Cardiac fibroblast (primary cell): ENCODE measurements at places on chromosomes 7 and 10.

DNA sequence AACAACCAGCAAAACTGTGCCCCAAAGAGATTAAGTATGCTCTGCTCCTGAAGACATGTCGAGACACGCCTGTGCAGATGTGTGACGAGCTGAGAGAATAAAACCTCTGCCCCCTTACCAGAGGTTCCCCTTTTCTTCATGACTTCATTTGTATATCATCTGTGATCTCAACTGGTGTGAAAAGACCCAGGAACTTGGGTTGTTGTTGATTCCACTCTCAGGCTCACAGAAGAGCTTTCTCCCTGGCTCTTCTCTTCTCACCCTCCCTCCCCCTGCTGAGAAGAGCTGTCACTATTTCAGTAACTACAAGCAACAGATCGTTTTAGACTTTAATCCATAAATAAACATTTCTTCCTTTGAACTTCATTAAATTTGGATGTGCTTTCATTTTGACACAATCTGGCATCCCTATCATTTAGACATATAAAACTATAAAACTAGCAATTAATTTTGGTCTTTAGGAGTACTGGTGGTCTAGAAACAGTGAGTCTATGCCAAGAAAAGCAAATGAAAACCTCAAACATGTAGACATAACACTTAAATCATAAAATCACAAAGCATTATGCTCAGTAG lies 179.3 kb upstream of the FZD8 start:
- no peak for DNase-seq

DNA sequence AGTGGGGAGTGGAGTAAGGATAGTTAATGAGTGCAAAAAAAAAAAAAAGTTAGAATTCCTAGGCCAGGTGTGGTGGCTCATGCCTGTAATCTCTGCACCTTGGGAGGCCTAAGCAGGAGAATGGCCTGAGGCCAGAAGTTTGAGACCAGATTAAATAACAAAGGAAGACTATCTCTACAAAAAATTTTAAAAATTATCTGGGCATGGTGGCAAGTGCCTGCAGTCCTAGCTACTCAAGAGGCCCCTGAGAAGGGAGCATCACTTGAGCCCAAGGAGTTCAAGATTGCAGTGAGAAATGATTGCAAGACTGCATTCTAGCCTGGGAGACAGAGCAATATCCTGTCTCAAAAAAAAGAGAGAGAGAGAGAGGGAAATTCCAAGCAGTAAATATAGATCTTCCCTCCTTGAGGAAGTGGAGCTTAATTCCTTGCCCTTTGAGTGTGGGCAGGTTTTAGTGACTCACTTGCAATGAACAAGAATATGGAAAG lies 19.5 kb upstream of the CSTF2T start:
- DNase-seq: peak; percentile 59

GRCh38 chr10:75957314-75958120 lies 526.1 kb downstream of the LRMDA start:
- DNase-seq: no peak

- DNase-seq: peak; percentile 76
These were observed 7.3 kb upstream of the ASB4 start for GRCh38 chr7:95478272-95479037.
